ENCODE measurements at places on chromosomes 7 and 10.

DNA sequence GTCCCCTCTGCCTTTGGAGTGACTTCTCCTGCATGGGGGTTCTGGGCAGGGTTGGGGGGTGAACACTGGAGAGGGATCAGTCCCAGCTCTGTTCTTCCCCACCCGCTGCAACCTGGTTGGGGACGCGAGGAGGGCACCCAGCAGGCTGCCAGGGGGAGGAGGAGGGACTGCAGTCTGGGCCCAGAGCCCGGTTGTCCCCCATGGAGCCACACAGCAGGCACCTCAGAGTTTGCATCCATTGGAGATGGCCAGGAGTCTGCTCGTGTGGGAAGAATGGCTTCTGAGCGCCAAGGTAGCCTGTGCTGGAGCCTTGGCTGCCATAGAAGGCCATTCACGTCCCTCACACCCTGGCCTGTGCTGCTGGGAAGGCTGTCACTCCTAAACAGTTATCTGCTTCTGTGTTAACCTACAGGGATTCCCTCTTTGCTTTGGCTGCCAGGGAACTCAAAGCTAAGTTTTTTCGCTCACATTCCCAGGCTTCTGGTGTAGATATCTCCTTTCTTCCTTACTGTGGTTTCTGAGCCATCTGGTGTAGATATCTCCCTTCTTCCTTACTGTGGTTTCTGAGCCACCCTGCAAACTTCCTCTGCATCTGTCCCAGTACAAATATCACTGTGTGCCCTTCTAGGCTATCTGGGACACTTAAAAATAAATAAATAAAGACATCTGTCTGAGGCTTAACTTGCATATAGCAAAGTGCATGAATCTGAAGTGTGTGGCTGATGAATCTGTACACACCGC is 133.7 kb downstream of the LHPP start:
- DNase-seq = no peak

DNA sequence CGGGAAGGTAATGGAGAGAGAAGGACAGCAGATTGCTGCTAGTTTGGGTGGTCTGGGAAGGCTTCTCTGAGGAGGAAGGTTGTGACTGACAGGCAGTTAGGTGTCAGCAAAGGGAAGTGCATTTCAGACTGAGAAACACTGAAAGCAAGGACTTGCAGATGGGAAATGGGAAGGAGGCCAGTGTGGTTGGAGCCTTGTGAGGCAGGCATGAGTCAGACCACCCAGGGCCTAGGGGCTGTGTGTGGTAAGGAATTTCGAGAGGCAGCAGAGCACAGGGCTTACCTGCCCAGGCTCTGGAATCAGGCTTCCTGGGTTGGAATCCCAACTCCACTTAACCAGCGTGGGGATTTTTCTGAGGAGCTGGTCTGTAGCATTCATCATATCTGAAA is 53.5 kb downstream of the NRF1 start:
- DNase-seq = peak; percentile 92

- DNase-seq = no peak
Observed at GRCh38 chr7:24898691-24899090, 81.3 kb downstream of the OSBPL3 start.

GRCh38 chr7:79610313-79610712 is 156.8 kb upstream of the MAGI2 start:
- no peak for DNase-seq

GRCh38 chr10:11629731-11630130 is 18.3 kb upstream of the USP6NL start:
- DNase-seq = no peak

DNA sequence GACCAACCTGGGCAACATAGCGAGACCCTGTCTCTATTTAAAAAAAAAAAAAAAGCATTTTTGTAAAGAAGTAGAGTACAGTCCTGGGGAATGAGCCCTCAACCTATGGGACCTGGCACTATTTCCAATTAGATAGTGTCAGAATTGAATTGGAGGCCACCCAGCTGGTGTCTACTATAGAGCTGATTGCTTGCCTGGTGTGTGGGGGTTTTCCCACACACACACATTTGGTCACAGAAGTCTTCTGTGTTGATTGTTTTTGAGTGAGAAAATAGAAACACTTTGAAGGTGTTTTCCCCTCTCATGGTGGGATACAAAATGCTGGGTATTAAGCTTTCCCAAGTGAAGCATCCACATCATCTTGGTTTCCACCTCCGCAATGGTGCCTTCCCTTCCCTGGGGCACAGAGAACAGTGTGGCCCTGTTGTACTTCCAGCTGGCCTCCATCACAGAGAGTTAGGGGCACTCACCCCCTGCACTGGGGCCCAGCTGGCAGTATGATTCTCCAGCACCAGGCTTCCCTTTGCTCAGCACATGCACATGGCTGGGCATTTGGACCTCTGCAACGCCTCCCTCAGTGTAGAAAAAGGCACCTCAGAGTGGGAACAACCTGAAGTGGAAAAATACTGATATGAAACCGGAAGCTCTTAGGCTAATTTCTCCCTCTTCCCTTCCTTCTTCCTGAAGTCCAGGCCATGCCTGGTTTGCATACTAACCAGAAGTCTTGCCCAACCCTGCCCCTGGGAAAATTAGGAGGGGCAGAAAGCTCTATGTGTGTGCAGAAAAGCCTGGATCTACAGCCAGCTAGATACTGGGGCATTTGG is 10.7 kb upstream of the NFKB2 start:
- DNase-seq = no peak

- no peak for DNase-seq
Observed at GRCh38 chr7:25482631-25483030, 254.3 kb upstream of the NPVF start.

GRCh38 chr10:101073631-101074030 is 11.8 kb downstream of the KAZALD1 start:
- no peak for DNase-seq

- DNase-seq = no peak
Observed at GRCh38 chr10:114442091-114442630, 37.9 kb upstream of the AFAP1L2 start.

GRCh38 chr10:106557951-106558733 is 606.4 kb downstream of the SORCS1 start:
- DNase-seq = no peak

- DNase-seq = peak; percentile 32
Observed at GRCh38 chr7:16918288-16918895, 36.6 kb upstream of the AGR3 start.

- DNase-seq = no peak
Observed at GRCh38 chr7:50470250-50471163, 20.4 kb upstream of the FIGNL1 start.

GRCh38 chr10:88489107-88489506 is 94.0 kb downstream of the RNLS start:
- no peak for DNase-seq

DNA sequence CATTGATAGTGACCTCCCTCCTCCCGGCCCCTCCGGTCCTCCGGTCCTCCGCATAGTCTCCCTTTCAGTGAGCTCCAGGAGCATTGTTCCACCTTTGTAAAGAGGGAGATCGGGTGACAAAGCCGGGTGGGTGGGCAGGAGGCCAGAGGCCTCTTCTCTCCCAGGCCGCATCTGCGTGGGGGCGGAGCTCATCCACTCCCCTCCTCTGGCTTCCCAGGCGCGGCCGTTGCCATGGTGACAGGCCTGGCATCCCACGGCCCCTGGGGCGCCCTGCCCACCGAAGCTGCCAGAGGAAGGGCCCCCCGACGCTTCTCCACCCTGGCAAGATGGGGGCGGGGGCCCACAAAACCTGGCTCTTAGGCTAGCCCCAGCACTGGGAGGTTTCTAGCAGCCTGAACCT is 4.4 kb upstream of the FZD9 start:
- DNase-seq = no peak

DNA sequence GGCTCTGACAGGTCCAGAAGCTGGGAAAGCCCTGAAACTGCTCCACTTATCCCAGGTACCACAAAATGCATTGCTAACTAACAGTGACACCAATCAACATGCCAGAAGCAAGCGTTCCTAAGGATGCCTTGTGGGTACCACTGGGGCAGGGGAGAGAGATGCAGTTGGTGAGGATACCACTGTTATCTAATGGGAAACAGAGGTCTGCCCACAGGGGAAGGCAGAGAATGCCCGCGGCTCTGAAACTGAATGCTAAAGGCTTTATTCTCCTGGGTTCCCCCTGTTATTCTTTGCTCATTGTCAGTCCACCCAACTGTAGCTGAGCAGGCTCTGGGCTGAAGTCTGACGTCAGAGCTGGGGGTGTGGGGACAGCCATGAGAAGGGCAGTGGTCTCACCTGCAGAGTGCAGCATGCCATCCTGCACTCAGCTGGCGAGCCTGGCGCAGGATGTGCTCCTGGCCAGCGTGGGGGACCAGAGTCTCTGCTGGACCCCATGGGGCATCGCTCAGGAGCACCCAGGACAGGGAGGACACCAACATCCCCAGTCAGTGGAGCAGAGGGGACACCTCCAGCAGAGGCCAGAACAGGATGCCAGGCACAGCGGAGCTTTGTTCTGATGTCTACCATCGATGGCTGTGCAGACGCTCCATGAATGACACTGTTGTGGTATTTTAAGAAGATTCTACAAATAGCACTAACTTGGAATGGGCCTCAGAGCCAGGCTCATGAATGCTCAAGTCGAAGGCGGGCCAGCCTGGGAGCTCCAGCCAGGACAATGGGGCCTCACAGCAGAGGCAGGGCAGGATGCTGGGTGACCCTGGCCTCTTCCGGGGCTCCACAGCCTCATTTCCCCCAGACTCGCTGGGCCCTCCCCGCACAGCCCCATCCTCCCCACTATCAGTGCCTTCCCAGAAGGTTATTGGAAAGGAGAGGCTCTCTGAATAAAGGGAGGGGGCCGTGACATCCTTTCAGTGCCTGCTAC is 95.8 kb downstream of the ARHGAP22 start:
- no peak for DNase-seq

GRCh38 chr10:80530251-80530650 is 7.5 kb upstream of the SH2D4B start:
- no peak for DNase-seq

GRCh38 chr7:24466168-24466768 is 107.0 kb upstream of the PALS2 start:
- no peak for DNase-seq

DNA sequence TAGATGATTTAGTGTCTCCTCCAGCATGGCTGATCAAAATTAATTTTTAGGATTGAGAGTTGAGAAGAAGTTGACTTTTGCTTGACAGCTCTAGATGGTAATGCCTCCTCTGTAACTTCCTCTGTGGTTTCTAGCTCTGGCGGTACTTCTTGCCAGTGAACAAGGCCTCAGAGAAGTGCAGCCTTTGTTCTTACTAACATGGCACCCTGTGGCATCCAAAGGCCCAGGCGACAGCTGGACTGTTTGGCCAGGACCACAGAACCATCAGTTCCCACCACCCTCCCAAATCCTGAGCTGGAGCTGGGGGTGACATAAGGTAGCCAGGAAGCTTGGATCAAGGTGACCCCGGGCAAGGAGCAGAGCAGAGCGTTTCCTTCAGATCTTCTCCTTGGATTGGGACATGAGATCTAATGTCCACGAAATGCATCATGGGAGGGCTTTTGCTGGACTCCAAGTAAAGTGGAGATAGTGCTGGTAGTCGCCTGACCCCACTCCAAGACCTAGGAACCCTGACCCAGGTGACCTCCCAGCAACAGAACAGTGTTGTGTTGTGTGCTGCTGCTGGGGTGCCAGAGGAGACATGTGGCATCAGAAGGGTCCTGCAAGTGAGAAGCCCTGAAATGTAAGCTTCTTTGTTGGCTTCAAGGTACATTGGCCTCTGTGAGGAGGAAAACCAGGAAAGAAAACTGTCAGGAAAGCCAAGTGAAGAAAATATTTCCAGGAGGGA is 41.8 kb downstream of the APBB1IP start:
- DNase-seq = no peak

DNA sequence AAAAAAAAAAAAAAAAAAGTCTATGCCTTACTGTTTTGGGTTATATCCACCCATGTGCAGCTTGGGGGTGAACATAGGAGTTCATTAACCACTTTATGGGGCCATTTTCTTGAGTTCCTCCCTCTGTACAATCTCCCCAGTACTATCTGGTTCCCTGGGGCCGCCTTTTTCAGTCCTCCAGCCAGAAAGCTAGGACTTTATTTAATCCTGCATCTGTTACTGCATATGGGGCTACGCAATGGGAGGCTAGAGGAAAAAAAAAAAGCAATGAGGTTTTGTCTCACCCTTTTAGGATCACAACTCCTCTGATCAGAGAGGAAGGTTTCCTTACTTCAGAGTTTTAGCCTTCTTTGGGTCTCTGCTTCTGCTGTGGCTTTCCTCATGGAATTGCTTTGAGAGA is 51.0 kb downstream of the BTRC start:
- DNase-seq = no peak

GRCh38 chr7:85708221-85708620 is 521.4 kb upstream of the SEMA3D start:
- DNase-seq = no peak

DNA sequence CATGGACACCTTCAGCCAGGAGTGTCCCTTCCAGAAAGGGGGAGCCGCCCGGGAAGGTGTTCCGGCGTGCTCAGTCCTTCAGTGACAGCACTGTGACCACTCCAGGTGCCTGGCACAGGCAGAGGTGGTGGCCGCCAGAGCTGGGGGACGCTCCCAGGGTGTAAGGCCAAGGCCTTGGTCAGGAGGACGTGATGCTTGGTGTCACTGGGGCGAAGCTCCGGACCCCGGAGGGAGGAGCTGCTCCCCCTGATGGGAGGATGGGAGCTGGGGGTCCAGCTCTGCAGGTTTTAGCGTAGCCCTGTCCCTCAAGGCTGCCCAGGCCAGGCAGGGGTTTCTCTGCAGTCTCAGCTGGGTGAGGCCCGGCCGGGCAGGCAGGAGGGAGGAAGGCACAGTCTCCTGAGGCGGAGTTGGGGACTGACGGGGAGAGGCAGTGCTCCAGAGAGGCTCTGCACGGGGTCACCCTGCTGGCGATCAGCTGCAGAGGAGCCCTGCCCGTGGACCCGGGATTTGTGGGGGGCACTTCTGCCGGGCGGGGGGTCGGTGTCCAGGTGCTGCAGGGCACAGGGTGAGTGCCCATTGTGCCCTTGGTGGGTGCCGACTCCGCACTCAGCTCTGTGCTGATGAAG is 56.5 kb upstream of the DNAJB6 start:
- no peak for DNase-seq

- DNase-seq = no peak
Observed at GRCh38 chr10:27998178-27998953, 513 bp downstream of the ODAD2 start.

GRCh38 chr10:59625721-59626522 is 83.7 kb downstream of the SLC16A9 start:
- DNase-seq = peak; percentile 47

- no peak for DNase-seq
Observed at GRCh38 chr7:94584113-94584512, 71.8 kb downstream of the SGCE start.

- no peak for DNase-seq
Observed at GRCh38 chr7:108236681-108237415, 106.7 kb upstream of the LAMB4 start.

- DNase-seq = no peak
Observed at GRCh38 chr10:103854686-103855391, 537 bp downstream of the SH3PXD2A start.

GRCh38 chr10:102802920-102803534 is 34.2 kb downstream of the CYP17A1 start:
- DNase-seq = no peak

DNA sequence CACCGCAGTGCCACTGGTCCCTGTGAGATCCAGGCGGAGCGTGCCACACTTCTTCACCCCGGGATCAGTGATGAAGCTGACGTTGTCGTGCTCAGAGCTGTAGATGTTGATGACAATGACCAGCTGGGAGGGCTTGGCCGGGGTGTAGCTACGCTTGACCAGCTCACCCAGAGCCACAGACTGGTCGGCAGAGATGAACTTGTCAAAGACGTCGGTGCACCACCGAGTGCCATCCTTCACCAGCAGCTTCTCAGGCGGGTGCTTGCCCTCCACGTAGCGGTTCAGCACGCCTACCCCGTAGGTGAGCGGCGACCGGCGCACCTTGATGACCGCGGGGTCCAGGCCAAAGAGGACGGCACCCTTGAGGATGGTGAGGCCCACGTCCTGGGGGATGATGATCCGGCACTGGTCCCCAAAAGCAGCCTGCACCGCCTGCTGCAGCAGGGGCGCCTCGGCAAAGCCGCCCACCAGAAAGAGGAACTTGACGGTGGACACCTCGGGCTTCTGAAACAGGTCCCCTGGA is 54.2 kb downstream of the PNLIPRP2 start:
- no peak for DNase-seq
